ENCODE measurements at places on chromosomes 7 and 10. TPM values are rescaled to one million over a fixed set of nuclear protein-coding genes. Genes with fewer than 3 reads are reported as not detected.

EBF3 gene
- 0.26 TPM for total RNA-seq

EPHB6 gene
- 0.77 TPM for total RNA-seq

LOXL4 gene
- total RNA-seq, result 0.13 TPM

SRRM3 gene
- total RNA-seq, result 0.51 TPM

C10orf105 gene
- total RNA-seq, result not detected

ITIH5 gene
- not detected for total RNA-seq

CALHM1 gene
- not detected for total RNA-seq

HTR7 gene
- 16.3 TPM for total RNA-seq

TES gene
- 276 TPM for total RNA-seq

FAM25G gene
- 1.4 TPM for total RNA-seq

SHTN1 gene
- total RNA-seq, result 3.1 TPM

GRCh38 chr10:120473593-120473992 is 16.6 kb downstream of the PLPP4 start:
- no peak for DNase-seq

GRCh38 chr10:25678666-25679065 is 255.4 kb upstream of the MYO3A start:
- DNase-seq, result no peak

- no peak for DNase-seq
These were observed 12.2 kb upstream of the RFC2 start for GRCh38 chr7:74266191-74266963.

DNA sequence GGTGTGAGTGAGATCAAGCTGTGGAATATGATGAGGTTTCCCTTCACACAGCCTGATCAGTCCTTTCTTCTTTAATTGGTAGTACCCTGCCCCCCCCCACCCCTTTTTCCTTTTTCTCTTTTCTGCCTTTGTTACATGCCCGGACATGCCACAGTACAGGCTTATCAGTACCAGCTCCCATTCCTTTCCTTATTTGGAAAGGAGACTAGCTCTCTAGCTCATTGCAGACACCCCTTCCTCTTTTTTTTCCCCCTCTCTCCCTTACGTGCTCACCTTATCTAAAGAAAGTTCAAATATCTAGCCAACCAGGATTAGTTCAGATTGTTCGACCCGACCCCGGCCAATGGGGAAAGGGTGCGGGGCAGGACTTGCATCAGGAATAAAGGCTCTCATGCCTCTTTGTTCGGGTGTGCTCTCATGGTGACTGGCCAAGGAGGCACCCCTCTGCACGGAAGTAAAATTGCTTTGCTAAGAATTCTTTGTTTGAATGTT is 230.4 kb downstream of the ACTR3B start:
- peak; percentile 36 for DNase-seq

- DNase-seq, result no peak
These were observed 46.9 kb downstream of the ATE1 start for GRCh38 chr10:121880895-121881294.

DNA sequence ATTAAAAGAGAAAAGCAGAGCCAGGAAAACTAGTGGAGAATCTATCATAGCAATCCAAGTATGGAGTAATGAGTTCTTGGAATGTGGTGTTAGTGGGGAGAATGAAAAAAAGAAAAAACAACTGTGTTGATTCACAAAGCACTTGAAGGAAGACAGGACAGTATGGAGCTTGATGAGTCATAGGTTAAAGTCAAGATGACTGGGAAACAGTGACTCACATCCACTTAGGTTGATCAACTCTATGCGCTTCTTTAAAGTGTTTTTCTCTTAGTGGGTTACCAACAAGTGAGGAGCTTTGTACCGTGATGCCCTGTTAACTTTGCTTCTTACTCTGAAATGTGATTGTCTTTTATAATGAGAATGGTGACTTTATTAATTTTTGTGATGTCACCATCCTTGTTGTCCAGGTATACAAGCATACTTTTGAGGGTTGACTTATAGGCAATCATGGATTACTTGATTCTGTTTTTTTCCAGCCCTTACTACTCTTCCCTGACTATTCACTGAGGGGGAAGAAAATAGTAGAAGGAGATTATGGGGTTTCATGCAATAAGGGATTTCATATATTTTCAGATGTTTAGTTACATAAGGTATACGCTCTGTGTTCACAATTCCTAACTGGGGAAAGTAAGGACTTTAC is 32.1 kb upstream of the MDFIC start:
- DNase-seq, result peak; percentile 99

GRCh38 chr7:7932553-7932952 is 36.0 kb upstream of the GLCCI1 start:
- DNase-seq, result peak; percentile 22

GRCh38 chr7:17580856-17581255 is 282.4 kb downstream of the AHR start:
- no peak for DNase-seq

DNA sequence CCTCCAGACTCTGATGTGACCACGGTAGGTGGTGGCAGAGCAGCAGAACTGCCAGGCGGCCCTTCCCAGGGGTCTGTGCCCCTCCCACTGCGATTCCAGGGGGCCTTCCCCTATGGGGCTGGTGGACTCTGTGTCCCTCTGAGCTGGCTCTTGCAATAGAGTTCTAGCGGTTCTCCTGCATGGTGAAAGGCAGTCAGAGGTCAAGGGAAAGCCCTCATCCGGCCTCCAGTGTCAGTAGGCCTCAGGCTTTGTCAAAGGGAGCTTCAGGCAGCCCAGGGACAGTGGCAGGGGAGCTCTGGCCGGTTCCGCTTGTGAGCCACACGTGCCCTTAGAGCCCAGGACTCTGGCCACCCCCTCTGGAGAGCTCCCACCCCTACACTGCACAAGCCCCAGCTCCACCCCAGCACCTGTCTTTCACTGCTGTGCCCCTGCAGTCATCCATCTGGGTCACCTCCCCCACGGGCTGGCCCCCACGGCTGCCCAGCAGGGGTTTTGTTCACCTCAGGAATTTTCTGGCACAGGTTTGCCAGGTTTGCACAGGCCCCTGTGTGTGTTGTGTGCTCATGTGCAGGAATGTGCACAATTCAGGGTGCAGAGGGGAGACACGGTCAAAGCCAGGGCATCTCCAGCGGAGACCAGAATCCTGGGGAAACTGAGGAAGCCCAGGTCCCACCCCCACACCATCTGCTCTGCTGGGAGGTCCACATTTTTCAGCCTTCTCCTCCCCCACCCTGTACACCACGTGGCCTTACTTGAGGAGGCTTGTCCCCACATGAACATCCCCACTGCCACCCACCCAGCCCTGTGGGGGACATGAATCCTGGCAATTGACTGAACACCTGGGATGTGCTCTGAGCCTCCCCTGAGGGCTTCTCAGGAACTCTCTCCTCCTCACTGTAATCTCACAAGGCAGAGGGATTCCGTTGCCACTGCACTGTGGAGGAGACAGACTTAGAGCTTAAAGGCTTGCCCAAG is 23.8 kb downstream of the C10orf105 start:
- DNase-seq, result no peak

- DNase-seq, result no peak
These were observed 54.1 kb downstream of the DYNC2I1 start for GRCh38 chr7:158910254-158911053.

GRCh38 chr7:20653636-20654035 is 38.2 kb downstream of the ABCB5 start:
- DNase-seq, result peak; percentile 7

DNA sequence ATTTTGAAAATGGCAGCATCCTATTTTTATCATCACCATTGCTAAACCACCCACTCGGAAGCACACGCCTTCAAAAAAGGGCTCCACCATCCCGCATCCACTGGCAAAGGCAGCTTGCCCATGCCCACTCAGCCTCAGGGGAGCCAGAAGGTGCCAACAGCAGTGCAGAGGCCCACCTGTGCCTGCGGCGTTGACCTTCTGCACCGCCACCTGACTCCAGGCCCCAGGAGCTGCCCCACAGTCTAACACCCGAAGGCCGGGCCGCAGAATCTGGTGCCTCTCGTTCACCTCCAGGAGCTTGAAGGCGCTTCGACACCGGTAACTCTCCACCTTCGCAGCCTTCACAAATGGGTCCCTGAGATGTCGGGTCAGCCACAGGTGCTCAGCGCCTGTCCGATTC is 2.8 kb downstream of the MRM2 start:
- no peak for DNase-seq

GRCh38 chr7:24531255-24531654 is 42.0 kb upstream of the PALS2 start:
- DNase-seq, result no peak

- peak; percentile 94 for DNase-seq
These were observed 95.5 kb downstream of the CTBP2 start for GRCh38 chr10:125064681-125065492.

DNA sequence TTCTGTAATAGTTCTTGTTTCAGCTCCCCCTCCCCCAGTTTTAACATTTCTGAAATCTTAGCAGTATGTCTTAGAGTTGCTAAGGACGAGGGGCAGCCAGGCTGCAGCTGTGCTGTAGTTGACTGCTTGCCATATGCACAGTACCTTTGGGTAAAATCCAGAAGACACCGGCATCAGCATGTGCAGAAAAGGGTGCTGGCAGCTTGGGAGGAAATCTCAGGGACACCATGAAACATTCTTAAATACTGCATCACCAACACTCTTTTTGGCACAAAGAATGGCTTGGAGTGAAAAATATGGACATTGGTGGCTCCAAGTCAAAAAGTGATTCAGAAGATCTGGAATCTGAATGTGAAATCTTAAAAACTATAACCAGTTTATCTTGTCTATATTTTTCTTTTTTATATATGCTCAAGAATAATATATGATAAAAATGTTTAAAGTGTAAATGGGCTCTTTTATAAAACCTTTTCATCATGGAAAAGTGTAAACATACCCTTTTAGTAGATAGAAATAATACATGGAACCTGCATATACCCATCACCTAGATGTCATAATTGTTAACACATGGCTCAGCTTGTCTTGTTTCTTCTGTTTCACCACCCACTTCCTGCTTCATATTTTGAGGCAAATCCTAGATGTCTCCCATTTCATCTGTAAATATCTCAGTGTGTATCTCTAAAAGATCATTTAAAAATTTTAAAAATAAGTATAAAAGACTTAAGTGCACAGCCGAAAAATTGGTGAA is 34.4 kb upstream of the ARMS2 start:
- peak; percentile 57 for DNase-seq

DNA sequence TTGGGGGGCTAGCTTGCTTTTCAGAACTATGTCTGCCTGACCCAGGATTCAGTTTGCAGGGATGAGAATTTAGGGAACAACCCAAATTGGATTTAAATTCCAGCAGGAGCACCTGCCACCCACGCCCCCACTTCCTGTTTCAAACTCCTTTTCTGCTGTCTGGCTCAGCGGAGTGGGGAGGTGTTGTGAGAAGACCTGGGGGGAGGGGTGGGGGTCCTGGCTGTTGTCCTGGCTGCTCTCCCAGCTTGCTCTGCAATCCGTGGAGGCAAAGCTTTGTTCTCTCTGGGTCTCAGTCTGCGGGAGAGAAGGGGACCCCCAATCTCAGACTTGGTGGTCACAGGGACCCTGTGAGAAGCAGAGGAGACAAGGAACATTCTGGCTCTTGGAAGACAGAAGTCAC is 799 bp downstream of the KCNK18 start:
- DNase-seq, result no peak

- DNase-seq, result no peak
These were observed 2.2 kb upstream of the CCNJ start for GRCh38 chr10:96041146-96041545.

GRCh38 chr7:87075671-87076404 is 16.4 kb upstream of the ELAPOR2 start:
- DNase-seq, result no peak

GRCh38 chr10:24240041-24240751 is 31.3 kb downstream of the KIAA1217 start:
- peak; percentile 52 for DNase-seq

DNA sequence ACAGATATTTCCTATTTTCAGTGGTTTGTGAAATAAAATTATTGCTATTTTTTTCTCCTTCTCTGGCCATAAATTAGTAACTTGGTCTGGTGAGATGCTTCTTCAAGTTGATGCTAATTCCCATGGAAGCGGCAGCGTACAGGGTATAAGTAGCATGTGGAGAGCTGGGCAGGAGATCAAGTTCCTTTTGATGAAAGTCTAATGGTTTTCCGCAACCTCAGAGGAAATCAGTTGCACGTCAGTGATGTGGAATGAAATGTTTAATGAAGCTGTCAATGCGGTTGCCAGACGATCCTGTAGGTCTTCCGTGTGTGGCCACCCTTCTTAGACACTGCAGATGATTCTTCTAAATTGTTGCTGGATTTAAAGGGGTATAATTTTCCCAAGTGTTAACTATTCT is 236.4 kb upstream of the GRM3 start:
- no peak for DNase-seq

- DNase-seq, result peak; percentile 35
These were observed 9.5 kb upstream of the ING3 start for GRCh38 chr7:120941064-120941463.

- DNase-seq, result no peak
These were observed 19.2 kb downstream of the BCAP29 start for GRCh38 chr7:107599262-107599661.

DNA sequence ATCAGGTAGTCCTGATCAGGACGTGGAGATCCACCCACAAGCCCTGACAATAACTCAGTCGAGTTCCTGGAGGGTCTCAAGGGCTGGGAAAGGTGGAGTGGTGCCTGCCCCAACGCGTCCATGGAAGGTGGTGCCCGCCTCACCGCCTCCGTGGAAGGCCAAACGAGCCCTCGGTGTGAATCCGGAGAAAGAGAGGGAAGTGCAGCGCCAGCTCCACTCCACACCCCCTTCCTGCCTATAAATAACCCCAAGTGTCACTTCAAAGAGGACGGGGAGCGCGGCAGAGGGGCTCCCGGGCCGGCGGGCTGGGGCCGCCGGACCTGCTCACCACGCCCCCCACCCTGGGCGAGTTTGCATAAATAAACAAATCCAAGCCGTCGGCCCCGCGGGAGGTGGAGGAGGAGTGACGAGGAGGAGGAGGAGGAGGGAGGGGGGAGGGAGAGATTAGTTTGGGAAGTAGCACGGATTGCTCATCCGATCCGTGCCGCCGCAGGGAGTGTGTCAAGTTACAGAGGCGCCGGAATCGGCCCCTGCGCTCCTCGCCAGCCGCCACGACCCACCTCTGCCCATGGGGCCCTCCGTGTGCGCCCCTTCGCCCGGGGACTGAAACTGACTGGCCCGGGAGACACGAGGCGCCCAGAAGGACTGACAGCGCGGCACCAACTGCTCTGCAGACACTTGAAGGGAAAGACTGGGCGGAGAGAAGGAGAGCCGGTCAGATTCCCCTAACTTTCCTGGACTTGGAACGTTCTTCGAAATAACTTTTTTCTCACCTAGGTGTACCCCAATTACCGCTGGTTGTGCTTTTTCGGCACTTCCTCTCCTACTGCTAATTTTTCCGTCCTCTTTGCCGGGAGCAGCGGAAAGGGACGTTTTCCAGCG is at the start of gene COL13A1:
COL13A1 (plus strand) TSS at position 473 of the 882 bp plus-strand sequence. CDS start 518 bp downstream, outside the sequence.
- peak; percentile 66 for DNase-seq
